ENCODE measurements at places on chromosomes 11 and 22.
A peak's percentile ranks its signal among the peaks of the same experiment; 100 is the strongest.

GRCh38 chr22:50232481-50233151, 12.2 kb downstream of the TUBGCP6 start:
- DNase-seq, result no peak

DNA sequence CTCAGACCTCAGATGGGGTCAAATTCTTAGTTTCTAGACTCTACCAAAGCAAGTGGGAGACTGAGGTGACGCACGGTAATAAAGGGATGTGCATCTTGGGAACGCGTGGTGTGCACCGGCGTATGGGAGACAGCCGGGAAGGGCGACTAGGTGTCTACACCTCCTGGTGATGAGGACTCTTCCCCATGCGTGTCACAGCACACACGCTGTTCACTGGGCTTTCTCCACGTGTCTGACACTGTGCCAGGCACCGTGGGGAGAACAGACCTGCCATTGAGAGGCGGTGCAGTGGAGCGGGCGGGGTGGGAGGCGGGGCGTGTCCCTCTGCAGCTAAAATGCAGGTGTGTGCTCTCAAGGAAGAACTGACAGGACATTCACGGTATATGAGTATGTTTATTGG, 5.3 kb downstream of the FXYD6 start:
- DNase-seq, result no peak

GRCh38 chr11:33227578-33228261, 29.5 kb upstream of the HIPK3 start:
- DNase-seq, result no peak

- DNase-seq, result no peak
Observed at GRCh38 chr22:29146091-29146560, 59.6 kb upstream of the EMID1 start.

- DNase-seq, result no peak
Observed at GRCh38 chr11:66479394-66480116, 679 bp upstream of the DPP3 start.

DNA sequence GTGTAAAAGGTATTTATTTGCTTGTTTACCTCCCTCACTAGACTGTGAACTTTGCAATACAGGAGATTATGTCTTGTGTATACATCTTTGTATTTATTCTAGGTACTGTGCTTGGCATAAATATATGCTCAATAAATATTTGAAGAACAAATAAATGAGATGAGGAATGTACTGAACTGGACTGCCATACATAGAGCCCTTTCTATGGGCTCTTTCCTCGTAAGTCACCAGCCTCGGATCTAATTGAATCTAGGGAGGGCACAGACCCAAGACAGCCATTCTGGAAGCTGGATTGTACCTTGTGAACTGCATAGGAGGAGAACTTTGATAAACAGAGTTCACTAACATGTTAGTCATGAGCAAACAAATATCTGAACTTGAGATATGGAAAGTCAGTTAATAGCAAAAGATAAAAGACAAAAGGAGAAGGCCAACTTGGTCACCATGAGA, 503.9 kb downstream of the INSC start:
- no peak for DNase-seq

DNA sequence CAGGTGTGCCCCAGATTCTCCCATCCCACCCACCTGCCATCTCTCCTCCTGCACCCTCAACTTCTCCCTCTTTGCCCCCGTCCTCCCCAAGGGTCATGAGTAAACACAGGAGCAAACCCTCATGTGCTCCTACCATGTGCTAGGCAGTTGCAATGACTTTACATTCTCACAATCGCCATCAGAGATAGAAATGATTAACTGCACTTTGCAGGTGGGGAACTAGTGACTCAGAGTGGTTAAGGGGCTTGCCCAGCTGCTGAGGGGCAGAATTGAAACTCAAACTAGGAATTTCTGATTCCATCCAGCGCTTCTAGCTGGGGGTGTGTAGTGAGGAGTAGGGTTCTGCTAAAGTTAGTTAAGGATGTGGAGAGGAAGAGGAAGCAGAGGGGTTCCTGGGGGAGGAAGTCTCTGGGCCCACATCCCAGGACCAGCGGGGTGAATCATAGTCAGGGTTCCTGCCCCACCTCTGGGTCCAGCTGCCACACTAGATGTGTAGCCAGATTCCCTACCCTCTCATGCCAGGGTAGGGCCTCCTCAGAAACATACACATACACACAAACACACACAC, 16.0 kb upstream of the PRG2 start:
- peak; percentile 40 for DNase-seq

DNA sequence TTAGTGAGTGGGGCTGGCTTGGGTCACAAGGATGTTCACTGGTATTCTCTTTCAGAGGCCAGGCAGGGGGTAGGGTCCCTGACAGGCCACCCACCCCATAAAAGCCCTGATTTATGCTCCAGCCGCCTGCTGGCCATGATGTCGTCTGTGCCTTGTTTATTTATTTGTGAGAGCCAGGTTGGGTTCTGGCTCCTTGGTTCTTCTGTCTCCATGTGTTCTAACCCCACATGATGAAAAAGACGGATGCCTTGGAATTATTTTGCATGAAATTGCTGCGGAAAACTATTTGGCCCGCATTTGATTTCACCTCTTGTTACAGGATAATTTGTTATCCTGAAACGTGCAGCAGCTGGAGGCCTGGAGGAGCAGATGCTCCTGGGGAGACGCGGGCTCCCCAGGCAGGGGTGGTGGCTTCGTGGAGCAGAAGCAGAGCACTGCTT, 46.3 kb upstream of the WNT11 start:
- no peak for DNase-seq

- DNase-seq, result no peak
Observed at GRCh38 chr11:3638513-3638912, 3.3 kb downstream of the ART5 start.

GRCh38 chr11:73810637-73811036, 23.0 kb downstream of the MRPL48 start:
- DNase-seq, result no peak

DNA sequence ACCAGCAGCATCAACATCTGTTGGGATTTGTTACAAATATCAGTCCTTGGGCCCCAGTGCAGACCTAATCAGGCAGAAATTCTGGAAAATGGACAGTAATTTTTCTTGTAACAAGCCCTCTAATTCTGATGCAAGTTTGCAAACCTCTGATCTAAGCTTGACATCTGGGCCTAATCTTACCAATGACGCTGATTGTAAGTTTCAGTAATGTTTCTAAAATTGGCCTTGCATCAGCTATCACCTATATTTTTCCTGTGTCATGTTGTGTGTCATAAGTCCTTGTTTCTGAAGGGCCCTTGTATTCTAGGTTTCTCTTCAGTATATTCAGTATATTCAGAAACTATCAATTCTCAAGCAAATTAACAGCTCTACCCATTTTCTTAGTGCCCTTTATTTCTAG, 36.4 kb downstream of the ZNF215 start:
- no peak for DNase-seq

- DNase-seq, result peak; percentile 65
Observed at GRCh38 chr22:17120281-17120680, 879 bp downstream of the TMEM121B start.

GRCh38 chr11:55503449-55503848, 50.8 kb upstream of the OR4C15 start:
- no peak for DNase-seq

- DNase-seq, result no peak
Observed at GRCh38 chr22:40408718-40409612, 38.6 kb downstream of the SGSM3 start.

- no peak for DNase-seq
Observed at GRCh38 chr22:19066531-19067271, 55.5 kb downstream of the DGCR2 start.

- no peak for DNase-seq
Observed at GRCh38 chr11:93936460-93936859, 84.7 kb upstream of the HEPHL1 start.

DNA sequence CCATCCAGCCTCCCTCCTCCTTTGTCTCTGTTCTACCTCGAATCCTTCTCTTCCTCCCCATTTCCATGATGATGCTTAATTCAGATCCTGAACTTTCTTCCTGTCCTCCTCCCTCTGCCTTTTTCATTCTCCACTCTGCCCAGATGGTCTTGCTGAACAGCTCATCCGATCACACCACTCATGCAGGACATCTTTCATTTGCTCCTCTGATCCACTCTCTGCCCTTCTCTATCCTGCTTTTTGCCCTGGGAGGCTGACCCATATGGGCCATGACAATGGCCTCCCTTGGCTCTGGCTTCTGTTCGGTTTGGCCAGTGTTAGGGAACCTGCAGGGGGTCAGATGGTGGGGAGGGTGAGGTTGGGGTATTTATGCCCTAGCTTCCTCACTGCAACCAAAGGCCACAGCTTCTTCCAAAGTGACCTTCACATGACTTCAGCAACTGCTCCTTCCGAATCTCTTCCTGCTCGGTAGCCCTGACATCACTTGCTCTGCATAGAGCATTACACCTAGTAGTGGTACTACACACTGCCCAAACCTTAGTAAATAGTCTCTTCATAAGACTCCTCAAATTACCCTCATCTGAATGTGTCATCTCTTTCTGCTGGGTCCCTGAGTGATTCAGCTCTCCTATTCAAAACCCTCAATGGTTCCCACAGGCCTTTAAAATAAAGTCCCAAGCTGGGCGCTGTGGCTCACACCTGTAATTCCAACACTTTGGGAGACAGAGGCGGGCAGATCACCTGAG, 32.7 kb upstream of the MICAL2 start:
- DNase-seq, result no peak

DNA sequence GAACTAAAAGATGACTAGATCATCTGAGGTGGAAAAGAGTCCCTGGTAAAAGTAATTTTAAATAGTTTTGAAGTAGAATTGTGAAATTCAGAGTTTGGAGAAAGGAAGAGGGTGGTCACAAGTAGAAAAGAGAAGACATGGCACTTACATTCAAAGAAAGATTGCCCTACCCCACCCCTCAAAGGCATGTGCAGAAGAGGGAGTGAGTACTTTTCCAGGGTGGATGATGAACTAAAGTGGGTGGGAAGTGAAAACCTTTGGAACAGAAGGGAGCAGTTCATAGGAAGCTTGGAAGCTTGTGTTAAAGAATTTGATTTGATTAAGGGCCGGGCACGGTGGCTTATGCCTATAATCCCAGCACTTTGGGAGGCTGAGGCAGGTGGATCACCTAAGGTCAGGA, 23.6 kb downstream of the SREBF2 start:
- DNase-seq, result no peak

- DNase-seq, result no peak
Observed at GRCh38 chr11:68090706-68091105, 30.5 kb downstream of the CHKA start.

Data from stimulated activated CD4-positive, alpha-beta T cell treated with anti-CD3 and anti-CD28 coated beads, Interleukin-4, amount 100 ng/mL, for 1 hour (primary cell).